AG09319 (cell line): ENCODE measurements at places on chromosomes 16 and 17.

DNA sequence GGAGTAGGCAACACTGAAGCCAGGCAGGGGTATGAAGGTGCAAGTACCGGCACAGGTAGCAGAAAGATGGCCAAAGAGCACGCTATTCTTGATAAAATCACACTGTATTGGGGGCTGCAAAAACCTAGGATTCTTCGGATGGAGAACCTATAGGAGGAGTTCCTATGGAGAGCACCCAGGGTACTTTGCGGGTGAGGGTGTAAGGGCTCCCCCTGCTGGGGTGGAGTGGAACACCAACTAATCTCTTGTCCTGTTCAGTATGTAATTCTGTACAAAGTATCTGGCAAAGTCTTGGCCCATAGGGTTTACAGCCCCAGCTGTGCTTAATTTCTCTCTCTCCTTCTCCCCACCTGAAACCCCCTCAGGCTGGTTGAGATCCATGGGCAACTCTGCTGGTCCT lies 393.1 kb upstream of the ASIC2 start:
- DNase-seq: no peak

DNA sequence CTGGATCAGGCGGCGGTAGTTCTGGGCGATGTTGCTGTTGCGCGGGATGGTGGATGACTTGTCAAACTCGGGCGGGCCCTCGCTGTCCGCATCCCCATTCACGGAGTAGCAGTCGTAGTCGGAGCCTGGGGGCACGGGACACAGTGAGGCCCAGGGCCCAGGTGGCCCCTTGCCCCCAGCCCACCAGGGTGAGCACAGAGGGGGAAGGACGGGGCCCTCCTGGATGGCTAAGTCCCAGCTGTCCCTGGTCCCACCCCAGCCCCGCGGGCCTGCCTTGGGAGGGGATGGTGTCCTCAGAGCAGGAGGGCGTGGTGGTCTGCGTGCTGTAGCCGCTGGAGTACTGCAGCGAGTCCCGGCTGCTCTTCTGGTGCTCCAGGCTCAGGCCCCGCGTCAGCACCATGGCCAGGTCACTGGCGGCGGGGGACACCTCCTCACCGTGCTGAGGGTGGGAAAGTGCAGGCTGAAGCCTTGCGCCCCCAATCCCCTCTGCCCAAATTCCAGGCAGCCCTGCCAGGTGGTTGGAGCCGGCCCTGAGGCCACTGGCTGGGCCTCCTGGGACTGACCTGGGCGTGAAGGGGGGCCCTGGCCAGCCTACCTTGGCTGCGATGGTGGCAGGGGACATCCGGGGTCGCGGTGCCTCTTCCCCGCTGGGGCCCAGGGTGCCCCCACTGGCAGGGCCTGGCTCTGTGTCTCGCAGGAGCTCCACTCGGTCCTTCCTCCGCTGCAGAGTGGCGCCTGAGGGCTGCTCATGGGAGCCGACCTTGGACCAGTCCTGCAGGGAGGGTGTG lies 18.2 kb downstream of the IL34 start:
- no peak for DNase-seq

- no peak for DNase-seq
These were observed 5.2 kb downstream of the ITPRIPL2 start for GRCh38 chr16:19118938-19119431.

GRCh38 chr17:33973491-33973890 lies 281.6 kb upstream of the CCL2 start:
- DNase-seq: no peak

DNA sequence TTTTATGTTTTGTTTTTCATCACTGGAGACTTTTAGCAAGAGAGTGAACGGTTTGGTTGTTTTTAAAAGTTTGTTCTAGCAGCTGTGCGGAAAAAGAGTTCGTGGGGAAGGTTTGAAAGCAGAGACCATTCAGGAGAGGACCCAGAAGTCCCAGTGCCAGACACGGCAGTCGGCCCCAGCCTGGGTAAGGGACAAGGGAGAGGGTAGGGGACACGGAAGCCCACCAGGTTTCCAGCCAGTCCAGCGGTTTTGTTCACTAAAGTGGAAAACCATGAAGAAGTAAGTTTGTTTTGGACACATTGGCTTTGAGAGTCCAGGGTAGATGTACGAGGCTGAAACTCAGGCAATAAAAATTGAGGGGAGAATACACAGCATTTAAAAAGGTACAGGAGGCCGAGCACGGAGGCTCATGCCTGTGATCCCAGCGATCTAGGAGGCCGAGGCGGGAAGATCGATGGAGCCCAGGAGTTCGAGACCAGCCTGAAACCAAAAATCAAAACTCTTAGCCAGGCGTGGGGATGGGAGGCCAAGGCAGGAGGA lies 56.8 kb upstream of the RPH3AL start:
- DNase-seq: no peak

GRCh38 chr17:60326702-60327101 lies 65.2 kb downstream of the USP32 start:
- no peak for DNase-seq

DNA sequence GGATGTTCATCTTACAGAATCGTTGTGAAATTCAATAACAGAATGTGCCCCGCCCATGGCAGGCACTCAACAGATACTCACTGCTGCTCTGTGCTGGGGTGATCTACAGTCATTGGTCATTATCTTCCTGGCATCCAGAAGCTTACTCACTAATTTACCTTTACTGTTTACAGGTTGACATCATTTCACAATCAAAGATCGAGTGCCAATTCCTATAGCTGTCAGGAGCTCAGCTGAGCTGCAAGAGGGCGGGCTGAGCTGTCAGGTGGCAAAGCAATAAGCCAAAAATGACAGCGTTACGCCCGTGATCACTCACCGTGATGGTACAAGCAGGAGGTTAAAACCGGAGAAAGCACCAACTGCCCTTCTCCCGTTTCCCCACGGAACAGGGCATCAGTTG lies 51.2 kb downstream of the LITAF start:
- no peak for DNase-seq

- no peak for DNase-seq
These were observed 26.4 kb upstream of the CLEC3A start for GRCh38 chr16:77995843-77996455.

GRCh38 chr16:84460406-84461028 lies 43.9 kb downstream of the MEAK7 start:
- no peak for DNase-seq
